Activated CD8-positive, alpha-beta memory T cell treated with anti-CD3 and anti-CD28 coated beads, Interleukin-2, amount 10 ng/mL, durations not matched to agents 7 days and 5 days (primary cell): ENCODE measurements at places on chromosomes 4 and X.

DNA sequence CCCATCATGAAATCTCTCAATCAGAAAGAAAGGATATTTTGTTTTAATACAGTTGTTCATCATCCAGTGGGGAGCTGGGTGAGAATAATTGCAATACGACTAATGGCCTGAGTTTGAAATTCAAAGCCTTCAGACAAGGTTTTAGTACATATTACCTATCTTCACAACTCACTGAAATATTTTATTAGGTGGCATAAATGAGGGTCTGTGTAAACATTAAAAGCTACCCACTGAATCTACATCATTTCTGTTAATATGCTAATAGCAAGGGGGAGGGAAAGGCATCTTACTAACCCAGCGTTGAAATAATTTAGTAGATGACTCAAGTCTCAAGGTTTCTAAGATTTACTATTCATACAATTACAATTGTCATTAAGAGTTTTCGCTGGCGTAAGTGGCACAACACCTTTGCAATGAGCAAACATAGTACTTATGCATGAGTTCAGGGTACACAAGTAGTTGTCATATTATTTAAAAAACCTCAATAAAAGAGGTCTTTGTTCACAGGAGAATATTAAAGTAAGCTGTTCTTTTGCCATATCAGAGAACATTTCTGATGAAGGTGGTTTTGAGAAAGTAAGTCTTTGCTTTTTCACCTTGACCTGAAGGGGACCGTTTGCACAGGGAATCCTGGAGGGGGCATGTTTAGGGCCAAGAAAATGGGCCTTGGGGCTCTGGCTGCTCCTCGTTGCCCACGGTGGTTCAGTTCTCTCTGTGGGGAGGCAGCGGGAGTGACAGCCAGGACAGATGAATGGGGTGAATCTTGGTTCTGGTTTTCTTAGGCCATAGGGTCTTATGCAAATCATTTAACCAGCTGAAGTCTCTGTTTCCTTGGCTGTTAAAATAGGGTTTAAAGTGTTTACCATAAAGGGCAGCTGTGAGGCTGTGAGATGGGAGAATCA is 4.5 kb upstream of the RHOH start:
- DNase-seq, result peak; percentile 53

GRCh38 chrX:74779175-74779574 is 146.1 kb downstream of the NEXMIF start:
- no peak for DNase-seq

GRCh38 chr4:69701696-69702095 is 48.6 kb upstream of the UGT2A1 start:
- no peak for DNase-seq

DNA sequence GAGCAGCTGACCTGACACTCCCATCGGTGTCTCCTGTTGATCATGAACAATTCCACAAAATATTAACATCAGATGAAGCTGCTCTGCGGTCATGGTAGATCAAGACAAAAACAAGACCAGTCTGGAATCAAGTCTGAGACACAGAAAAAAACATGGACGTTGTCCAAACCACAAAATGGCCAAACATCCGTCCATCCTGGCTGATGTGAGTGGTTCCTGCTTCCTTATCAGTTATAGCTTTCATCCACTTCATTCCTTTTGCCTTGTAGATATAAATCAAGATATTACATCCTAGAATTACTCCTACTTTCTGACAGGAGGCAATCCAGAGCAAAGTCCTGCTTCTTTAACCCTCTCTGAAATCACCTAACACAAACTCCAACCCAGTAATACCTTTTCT is 28.8 kb upstream of the PCSK1N start:
- no peak for DNase-seq

- no peak for DNase-seq
These were observed 112.6 kb upstream of the TBL1X start for GRCh38 chrX:9352243-9352642.

GRCh38 chrX:133273180-133273579 is 55.0 kb upstream of the TFDP3 start:
- no peak for DNase-seq

DNA sequence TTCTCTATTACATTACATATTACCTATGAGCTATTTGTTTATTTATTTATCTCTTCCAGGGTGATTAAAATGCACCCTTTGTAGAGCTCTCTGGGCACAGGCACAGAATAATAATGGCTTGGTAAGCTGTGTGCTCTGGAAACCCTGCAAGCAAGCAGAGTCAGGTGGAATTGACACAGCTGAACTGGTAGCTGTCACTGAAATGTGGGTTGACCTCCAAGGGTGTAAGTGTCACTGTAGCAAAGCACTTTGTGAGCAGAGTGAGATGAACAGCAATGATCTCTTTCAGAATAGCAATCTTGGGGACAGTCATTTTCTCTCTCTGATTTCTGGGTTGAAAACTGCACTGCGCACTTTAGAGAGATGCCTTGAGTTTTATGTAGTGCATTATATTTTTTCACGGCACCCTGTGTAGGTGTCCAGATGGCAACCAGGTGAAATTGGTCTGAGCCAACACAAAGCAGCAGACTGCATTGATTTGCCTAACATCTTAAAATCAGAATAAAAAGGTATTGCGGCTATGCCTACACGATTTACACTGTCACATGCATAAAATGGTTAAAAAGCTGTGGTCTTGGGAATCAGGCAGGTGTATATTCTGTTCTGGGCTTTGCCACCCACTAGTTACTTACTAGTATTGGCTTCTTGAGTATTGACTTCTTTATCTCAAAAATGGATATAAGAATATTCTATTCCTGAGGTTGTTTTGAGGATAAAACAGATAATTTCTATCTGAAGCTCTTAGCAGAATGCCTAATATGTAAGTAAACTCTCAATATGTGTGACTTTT is 450.3 kb downstream of the RAPGEF2 start:
- DNase-seq, result no peak

DNA sequence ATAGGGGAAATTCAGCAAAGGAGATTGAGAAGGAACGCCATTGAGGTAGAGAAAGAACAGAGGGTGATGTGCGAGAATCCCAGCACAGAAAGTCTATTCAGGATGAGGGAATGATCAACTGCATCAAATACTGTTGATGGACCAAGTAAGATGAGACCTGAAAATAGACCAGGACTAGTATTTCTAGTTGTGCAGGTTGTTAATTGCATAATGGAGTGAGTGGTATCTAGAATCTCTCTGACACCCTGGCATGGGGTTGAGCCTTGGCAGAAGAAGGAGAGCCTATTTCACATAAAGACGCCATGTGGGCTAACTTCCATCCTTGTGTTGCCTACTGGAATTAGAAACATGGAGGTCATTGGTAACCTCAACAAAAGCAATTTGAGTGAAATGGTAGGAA is 135.6 kb downstream of the TMEM164 start:
- DNase-seq, result no peak

- DNase-seq, result no peak
These were observed 348.4 kb downstream of the FBXO8 start for GRCh38 chr4:173934933-173935620.

DNA sequence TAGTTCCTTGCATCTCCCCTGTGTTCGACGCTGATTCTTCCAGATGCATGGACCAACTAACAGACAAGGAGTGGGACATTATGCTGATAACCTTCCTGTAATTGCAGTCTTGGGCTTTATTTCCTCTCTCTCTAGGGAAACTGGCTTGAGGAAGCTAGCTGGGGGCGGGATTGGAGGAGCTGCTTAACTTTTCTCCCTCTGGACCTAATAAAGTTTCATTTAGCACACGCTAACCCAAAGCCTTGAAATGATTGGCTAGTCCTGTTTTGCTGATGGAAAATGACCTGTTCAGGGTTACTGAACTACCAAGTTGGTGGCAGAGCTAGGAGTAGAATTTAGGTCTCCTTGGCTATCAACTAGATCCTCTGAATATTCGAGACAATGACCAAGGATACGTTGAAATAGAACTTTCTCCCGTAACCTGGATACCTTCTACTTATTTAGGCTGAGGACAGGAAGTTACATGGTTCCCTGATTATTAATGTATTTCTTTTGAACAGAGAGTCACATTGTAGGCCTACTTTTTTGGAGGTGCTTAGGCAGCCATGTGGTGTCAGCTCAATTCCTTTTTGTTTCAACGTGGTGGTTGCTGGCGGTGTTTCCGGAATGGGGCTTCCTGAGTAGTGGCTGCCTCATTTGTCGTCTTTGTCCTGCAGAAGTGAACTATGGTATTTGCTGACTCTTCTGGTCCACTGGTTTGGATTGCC is 2.0 kb downstream of the PGK1 start:
- DNase-seq, result peak; percentile 62

- no peak for DNase-seq
These were observed 51.2 kb downstream of the ZNF827 start for GRCh38 chr4:145887241-145887991.

DNA sequence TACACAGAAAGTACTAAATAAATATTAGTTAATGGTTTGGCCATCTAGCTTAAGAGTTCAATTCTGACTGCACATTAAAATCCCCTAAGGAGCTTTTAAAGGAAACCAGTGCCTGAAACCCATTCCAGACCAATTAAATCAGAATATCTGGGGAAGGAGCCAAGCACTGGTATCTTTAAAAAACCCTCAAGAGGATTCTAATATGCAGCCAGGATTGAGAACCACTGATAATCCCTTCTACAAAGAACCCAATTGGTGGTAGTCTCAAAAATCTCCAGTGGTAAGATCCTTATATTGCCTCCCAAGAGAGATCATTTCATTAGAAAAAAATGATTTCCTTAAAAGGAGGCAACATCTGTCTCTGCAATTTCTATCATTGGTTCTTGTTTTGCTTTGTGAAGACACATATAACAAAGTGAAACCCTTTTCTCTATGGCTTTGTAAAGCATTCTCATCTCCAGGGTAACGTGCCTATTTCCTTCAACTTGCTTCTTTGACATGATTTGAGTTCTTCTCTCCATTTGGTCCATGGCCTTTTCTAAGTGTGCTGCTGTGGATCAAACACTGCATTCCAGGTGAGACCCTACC is 3.5 kb downstream of the GPR34 start:
- no peak for DNase-seq

- no peak for DNase-seq
These were observed 50.9 kb downstream of the PRKG2 start for GRCh38 chr4:81164126-81164525.

DNA sequence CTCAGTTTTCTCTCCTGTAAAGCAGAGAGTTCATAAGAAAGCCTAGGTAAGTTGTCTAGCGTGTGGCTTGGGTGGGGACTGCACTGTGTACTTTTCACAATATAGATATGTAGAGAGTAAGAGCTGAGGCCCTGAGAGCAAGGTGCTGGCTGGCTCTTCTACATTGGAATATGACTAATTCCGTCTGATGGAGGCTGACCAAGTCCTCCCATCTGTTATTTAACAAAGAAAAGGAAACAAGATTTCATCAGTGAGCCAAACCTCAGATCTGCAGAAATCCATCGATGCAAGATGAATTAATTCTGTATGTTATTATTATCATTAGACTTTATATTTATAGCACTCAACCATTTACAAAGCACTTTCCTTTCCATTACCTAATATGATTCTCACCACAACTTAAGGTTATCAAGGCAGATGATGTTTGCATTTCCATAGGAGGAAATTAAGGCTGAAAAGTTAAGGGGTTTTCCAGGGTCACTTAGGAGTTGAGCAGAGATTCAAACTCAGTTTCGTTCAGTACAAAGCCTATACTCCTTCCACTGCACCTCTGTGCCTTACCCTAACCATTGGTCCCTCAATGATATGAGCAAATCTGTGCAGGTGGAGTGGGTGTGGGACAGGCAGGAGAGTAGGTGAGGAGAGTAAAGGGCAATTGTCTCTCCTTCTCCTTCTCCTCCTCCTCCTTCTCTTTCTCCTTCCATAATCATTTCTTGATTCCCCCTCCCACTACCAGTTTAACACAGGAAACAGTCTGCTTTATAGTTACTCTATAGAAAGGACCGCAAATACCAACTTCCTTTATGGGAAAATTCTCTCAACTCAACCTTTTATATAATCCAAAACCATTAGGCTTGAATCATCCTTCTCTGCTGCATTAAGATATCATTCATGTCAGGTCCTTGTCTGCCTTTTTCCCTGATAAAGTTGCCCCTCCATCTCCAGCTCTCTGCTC is 27.6 kb upstream of the SRD5A3 start:
- no peak for DNase-seq

- DNase-seq, result no peak
These were observed 64.1 kb upstream of the PDGFRA start for GRCh38 chr4:54165011-54165410.
